Activated CD8-positive, alpha-beta T cell treated with anti-CD3 and anti-CD28 coated beads, Interleukin-2, amount 10 ng/mL, durations not matched to agents 7 days and 5 days (primary cell): ENCODE measurements at places on chromosomes 16 and 17. TPM values are rescaled to one million over a fixed set of nuclear protein-coding genes. Genes with fewer than 3 reads are reported as not detected.

Gene GNGT2
- 45.4 TPM for total RNA-seq

Gene GPRC5C
- total RNA-seq = not detected

Gene SLC52A1
- total RNA-seq = 0.94 TPM

Gene SP6
- 0.05 TPM for total RNA-seq

Gene NAGS
- total RNA-seq = 0.68 TPM
